ENCODE measurements at places on chromosomes 1 and 21. TPM values are rescaled to one million over a fixed set of nuclear protein-coding genes. Genes with fewer than 3 reads are reported as not detected.

The DMBX1 gene
- total RNA-seq: 0.37 TPM

The S100A12 gene
- not detected for total RNA-seq

The ADAMTSL4 gene
- total RNA-seq: 0.80 TPM

DNA sequence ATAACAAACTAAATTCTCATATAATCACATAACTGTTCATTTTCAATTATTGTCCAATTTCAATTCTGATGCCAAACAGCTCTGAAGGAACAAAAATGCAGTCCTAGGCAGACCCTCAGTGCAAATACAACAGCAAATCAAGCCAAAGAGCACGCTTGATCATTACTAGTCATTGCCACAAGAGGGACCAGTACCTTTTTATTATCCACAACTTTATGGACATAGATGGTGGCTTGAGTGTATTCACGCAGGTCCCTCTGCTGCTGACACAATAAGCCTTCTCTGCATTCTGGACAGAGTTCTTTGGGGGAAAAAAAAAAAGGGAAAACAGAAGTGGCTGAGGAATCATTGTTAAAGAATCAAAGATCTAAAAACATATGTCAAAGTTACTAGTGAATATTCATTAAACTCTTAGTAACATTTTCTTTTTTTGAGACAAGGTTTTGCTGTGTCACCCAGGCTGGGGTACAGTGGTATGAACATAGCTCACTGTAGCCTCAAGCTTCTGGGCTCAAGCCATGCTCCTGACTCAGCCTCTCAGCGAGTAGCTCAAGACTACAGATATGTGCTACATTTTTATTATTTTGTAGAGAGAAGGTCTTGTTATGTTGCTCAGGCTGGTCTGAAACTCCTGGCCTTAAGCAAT, 34.3 kb upstream of the RAP1GAP start:
- DNase-seq: peak; percentile 65

- no peak for DNase-seq
Measured at GRCh38 chr1:156499194-156499841, 1.3 kb downstream of the MEF2D start.

DNA sequence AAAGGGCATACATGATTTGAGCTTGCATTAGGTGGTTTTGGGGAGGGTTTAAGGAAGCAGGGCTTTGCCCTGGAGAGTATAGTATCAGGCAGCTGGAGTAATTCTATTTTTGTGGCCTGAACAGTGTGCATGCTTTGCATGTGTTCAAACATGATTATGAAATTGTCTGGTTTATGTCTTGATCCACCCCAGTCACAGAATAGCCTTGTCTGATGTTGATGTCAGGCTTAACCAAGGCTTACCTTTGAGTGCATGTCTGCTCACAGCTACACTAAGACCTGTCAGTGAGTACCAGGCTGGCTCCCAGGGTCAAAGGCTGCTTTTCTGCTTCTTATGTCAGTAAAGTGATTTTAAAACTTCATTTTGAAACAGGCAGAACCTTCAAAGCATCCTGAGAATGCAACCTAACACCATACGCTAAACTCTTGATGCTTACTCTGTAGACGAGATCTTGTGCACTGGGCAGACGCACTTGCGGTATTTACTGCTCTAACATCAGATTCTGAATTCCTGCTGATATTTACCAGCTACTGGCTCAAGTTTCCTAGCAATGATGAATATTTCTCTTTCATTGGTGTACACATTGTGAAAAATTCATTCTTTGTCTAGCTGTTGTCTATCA, 78.9 kb downstream of the MAP3K21 start:
- no peak for DNase-seq

DNA sequence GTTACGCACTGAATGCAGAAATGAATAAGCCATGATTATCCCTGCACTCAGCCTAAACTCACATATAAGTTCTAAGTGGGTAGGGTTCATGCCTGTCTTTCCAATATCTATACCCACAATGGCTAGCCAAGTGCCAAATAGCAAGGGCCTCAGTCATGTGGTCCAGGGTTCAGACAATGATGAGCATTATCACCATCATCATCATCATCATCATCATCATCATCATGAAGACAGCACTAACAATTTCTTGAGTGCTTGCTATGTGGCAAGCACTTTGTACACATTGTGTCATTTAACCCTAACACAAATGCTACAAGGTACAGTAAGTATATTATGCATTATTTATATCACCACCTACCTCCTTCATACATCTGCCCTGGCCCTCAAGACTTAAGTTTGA, 500.0 kb downstream of the AGBL4 start:
- no peak for DNase-seq

GRCh38 chr1:1371364-1371745, 3.7 kb downstream of the AURKAIP1 start:
- DNase-seq: no peak

DNA sequence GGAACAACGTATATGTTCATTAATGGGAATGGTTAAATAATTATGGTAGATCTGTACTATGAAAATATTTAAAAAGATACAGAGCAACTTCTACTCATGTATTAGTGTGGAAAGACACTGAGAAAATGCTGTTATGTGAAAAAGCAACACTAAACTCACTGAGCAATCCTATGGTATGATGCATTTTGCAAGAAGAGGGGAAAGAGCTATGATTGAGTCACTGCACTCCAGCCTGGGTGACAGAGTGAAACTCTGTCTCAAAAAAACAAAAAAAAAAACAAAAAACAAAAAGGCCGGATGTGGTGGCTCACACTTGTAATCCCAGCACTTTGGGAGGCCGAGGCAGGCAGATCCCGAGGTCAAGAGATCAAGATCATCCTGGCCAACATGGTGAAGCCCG, 44.4 kb downstream of the ATP5PO start:
- no peak for DNase-seq

DNA sequence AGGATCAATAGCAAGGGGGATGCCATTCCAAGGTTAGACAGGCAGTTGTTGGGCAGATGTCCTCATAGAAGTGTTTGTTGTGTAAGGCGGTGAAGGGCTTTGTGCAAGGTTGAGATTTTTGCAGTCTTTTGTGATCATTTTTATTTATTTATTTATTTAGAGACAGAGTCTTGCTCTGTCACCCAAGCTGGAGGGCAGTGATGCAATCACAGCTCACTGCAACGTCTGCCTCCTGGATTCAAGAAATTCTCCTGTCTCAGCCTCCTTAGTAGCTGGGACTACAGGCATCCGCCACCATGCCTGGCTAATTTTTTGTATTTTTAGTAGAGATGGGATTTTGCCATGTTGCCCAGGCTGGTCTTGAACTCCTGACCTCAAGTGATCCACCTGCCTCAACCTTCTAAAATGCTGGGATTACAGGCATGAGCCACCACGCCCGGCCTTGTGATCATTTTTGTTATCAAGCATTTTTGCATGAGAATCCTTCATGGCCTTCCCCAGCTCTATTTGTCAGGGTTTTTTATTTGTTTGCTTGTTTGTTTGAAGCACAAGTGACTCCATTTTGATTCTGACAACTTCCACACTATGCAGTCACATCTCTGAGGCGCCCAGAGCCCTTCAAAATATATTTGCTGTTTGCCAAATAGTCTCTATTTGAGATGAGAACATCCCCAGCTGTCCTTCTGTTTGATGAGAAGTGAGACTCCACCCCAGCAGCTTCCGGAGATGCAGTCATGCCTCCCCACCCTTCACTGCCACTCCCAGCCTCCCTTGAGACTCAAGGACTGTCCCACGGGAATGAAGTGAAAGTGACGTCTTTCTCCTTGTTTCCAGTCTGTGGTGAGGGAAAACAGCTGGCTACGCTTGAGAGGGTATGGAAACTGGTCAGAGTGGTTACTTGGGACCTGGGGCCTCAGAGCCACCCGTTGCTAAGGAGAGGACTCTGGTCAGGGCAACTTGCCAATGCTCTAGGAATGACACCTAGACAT, 38.0 kb downstream of the TMEM50B start:
- peak; percentile 97 for DNase-seq

- no peak for DNase-seq
Measured at GRCh38 chr1:23522244-23522982, 8.6 kb downstream of the E2F2 start.

GRCh38 chr21:37489553-37489952, 123.0 kb downstream of the DYRK1A start:
- no peak for DNase-seq

Measured in H4 (cell line).